ENCODE measurements at places on chromosomes 13 and 19. TPM values are rescaled to one million over a fixed set of nuclear protein-coding genes. Genes with fewer than 3 reads are reported as not detected.

Gene SBSN
- total RNA-seq = not detected

Gene SLC25A41
- 1.4 TPM for total RNA-seq

Gene VSTM1
- not detected for total RNA-seq

Gene ZNF417
- total RNA-seq = 17.2 TPM

Gene FFAR3
- total RNA-seq = not detected

Gene EPS8L1
- total RNA-seq = 147 TPM

Gene POLD1
- total RNA-seq = 81.9 TPM

Gene CCDC169
- not detected for total RNA-seq

DNA sequence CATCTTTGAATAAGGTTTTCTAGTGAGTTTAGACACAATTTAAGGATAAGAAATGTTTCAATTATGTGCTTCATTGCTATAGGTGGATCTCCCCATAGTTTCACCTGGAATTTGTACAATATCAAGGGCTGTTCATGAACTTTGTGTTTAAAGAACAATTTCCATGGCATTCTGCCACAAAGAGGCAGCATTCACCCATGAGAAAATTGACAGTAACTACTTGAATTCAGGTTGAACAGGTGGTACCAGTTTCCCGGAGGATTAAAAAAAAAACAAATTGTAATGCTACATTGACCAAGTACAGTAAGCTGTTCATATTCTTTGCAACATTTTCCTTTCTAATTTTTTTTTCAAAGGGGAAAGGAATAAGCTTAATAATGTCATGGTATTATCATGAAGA is 9.1 kb downstream of the SLITRK5 start:
- peak; percentile 2 for DNase-seq

- DNase-seq = peak; percentile 78
Observed at GRCh38 chr19:1864480-1865171, 1.2 kb upstream of the KLF16 start.

DNA sequence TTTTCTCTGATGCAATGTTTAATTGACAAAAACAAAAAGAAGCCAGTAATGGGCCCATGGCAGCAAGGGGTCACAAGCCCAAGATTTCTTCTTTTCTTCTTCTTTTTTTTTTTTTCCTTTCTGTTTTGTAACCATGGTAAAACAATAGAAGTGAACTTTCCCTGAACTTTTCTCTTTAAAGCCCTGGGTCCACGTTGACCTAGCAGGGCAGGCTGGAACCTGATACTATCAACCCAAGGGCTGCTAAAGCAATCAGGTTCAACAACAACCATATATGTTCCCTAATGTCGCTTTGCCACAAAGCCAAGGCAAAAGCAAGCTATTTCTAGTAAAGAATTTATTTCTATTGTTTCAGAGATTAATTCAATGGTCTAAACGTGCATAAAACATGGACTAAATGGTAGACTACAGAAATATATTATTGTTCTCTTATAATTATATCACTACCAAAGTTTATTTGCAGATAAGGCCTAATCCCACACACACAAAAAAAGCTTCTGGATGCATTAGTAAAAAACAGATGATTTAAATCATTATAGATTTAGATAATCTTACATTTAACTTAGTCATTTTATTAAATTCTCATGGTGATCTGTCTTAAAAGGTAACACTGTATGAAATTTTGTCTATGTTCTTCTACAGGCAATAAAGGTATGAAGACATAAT is 153.9 kb downstream of the DACH1 start:
- DNase-seq = peak; percentile 0

- no peak for DNase-seq
Observed at GRCh38 chr19:53004242-53004641, 9.5 kb upstream of the ERVV-1 start.

DNA sequence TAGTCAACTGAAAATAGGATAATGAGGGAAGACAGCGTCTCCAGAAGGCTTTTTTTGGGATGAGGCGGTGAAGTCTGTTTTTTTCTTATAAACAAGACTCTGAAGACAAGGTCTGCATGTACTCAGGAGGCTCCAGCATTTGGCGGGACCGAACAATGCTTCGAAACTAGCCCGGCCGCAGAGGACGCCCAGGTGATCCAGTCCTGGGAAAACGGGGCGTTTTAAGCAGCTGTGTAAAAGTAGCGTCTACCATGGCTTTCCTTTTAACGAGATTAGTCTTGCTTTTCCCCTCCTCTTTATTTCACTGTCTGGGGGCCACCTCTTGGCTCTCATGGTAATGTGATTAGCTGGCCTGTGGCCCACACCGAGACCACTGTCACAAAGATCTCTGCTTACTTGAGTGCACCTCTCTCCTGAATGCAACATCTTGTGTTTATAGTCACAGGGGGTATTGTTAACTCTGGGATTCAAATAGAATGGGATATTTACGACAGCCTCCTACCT is 29.4 kb upstream of the GTF3A start:
- no peak for DNase-seq

DNA sequence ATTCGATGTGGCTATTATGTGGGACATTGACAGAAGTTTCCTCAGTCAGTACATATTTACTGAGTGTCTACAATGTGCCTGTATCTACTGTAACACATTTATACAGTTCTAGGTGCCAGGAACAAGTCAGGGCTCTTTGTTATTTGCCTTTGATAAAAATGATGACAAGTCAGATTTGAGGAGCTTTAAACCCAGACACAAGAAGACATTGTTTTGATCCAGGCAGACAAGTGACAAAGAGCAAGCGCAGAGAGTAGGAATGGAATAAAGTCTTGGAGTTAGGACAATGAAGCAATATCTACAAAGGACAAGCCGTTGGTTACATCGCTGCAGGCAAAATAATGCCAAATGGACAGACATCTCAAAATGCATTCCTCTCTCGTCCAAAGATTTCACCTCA is 70.1 kb downstream of the ITGBL1 start:
- no peak for DNase-seq

DNA sequence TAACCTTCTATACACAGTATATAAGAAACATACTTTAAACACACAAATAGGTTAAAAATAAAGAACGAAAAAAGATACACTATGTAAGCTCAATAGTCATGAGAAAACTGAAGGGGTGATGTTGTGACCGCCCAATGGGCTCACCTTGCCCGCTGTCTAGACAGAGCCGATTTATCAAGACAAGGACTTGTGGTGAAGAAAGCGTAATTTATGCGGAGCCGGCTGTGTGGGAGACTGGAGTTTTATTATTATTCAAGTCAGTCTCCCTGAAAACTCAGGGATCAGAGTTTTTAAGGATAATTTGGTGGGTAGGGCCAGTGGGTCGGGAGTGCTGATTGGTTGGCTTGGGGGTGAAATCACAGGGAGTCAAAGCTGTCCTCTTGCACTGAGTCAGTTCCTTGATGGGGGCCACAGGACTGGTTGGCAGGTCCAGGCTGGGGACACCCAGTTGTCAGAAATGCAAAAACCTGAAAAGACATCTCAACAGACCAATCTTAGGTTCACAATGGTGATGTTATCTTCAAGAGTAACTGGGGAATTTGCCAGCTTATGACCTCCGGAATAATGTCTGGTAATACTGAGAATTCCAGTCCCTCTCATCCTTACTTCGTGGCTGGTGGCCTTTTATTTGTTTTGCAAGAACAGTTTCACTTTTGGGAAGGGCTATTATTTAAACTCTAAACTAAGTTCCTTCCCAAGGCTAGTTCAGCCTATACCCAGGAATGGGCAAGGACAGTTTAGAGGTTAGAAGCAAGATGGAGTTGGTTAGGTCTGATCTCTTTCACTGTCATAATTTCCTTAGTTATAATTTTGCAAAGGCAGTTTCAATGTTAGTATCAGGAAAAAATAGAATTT is 96.6 kb downstream of the UBL3 start:
- DNase-seq = no peak

DNA sequence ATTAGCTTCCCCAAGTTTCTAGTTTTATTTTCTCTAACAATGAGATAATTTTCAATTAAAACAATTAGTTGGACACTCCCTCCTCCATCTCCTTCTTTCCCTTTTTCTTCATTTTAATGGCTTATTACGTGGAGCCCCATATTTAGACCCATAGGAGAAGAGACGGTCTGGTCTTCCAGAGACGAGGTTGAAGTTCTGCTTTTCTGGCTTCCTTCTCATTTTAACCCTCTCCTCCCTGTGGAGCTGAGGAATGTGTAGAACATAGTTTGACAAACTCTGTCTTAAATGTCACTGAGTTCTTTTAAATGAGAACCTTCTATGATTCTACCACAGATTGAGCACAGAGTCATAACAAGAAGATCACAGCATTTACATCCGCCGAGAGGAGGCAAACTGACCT is 86.8 kb downstream of the EDNRB start:
- no peak for DNase-seq

GRCh38 chr19:19105365-19106055 is 32.8 kb downstream of the TMEM161A start:
- DNase-seq = no peak

DNA sequence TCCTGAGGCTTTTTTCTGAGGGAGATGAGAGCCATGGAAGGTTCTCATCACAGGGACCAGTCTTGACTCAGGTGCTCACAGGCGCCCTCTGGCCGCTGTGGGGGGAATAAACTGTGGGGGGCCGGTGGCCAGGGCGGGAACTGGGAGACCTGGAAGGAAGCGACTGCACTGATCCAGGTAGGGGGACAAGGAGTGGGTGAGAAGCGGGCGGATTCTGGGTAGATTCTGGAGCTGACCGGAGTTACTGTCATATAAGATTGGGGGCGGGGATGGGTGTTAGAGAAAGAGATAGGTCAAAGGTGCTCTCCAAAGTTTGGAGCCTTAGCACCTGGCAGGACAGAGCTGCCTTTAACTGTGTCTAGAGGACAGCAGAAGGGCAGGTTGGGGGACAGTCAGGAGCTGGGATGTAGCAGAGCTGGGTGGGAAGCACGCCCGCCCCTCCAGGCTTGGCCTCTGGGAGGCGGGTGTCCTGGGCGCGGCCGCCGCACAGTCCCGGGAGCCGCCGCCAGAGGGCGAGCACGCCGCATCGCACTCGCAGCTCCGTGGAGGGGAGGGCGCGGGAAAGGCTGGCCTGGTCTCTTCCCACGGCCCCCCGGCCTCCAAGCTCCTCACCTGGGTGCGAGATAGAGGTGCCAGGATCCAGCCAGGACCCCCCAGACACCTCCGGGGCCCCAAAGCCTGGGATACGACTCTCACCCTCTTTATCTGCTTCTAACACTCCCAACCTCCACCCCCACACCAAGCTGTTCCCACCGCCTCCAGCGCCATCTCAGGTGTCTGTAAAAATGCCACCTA is 4.2 kb upstream of the DAND5 start:
- peak; percentile 87 for DNase-seq

DNA sequence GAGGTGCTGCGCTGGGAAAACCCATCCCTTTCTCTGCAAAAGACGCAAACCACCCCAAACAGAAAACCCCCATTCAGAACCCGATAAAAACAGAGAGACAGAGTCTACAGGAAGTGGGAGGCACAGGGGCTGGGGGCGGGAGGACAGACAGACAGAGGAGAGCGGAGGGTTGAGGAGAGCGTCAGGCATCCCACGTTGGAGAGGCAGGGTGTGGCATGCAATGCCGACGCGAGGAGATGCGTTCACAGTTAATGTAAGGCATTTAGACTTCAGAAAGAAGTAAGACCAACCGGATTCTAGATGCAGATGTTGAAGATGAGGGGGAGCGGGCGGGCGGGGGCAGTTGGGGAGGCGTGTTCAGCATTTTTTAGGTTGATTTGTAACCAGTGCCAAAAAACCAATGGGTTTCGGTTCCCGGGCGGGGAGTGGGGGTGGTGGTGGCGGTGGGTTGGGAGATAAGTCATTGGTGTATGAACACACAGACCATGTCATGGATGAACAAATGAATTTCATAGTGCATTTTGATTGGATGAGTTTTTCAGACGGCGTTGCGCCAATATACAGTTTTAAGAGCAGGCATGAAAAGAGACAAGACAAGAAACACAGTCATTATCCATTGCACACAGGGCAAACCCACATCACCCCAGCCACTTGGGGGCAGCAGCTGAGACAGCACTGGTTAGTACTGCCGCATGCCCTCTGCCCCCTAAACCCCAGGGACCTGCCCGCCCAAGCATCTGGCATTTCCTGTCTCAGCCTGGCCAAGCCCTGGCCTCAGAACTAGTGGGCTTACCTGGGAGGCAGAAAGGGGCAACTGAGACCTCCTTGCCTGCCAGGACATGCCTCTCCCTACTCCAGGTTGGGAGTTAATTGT is 91.3 kb downstream of the IER2 start:
- DNase-seq = peak; percentile 30

DNA sequence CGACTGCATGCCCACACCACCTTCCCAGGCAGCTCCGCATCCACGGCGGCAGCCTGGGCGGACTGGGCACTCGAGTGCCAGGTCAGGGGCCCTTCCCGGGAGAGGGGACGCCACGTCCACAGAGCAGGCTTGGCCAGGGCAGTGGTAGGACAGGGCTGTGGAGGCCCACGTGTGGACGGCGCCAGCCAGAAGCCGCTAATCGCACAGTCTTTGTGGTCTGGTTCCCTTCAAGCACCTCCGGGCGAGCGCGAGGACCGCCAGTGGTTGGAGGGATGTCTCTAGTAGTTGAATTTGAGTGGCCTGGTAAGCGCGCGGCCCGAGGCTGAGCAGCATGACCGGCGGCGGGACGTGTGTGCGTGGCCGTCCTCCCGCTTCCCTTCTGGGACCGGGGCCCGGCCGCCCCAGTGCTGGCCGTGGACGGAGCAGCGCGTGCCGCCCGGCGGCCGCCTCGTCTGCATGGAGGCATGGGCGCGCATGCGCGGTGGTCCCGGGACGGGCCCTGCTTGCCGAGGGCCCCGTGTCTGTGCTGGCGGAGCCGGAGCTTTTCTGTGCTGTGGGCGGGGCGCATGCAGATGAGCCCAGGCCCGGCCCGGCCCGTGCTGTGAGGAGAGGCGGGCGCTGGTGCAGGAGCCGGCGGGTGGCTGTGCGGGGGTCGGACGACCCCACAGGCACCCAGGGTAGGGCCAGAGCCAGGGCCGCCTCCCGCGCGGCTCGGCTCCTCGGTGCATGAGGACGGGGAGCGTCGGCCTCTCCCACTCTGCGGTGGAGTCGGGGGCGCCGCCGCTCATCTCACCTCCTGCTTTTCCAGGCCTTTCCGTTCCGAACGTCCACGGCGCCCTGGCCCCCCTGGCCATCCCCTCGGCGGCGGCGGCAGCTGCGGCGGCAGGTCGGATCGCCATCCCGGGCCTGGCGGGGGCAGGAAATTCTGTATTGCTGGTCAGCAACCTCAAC is 8.6 kb downstream of the PTBP1 start:
- no peak for DNase-seq

GRCh38 chr13:57063007-57063406 is 77.7 kb upstream of the PRR20A start:
- no peak for DNase-seq

GRCh38 chr19:47633517-47633916 is 24.6 kb downstream of the BICRA start:
- DNase-seq = peak; percentile 25

DNA sequence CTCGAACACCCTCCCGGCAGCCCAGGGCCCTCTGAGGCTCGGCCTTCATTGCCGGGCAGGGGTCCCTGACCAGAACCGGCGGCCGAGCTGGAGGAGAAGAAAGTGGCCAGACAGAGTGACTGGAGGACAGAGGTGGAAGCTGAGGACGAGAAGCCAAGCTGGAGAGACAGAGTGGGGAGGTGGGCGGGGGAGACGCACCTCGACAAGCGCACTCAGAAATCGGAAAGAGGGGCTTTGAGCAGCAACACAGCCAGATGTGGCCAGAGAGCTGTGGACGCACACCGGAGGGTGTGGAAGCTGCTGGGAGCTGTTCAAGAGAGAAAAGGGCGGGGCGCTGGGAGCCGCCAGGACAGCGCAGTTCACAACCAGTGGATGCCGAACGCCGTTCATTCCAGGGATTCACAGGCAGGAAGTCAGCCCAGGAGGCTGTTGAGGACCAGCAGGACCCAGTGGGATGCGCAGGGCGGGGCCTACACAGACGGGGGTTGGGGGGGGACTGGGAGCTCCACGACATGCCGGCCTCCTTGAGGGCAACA is 28.2 kb upstream of the C13orf46 start:
- no peak for DNase-seq

- DNase-seq = no peak
Observed at GRCh38 chr19:29446361-29446760, 79.4 kb upstream of the VSTM2B start.

GRCh38 chr13:22173610-22174009 is 502.7 kb downstream of the FGF9 start:
- no peak for DNase-seq
